Esophagus squamous epithelium (tissue), 5 donors: ENCODE measurements at places on chromosomes 6 and 20. TPM values are rescaled to one million over a fixed set of nuclear protein-coding genes. Genes with fewer than 3 reads are reported as not detected.
A peak's percentile ranks its signal among the peaks of the same experiment; 100 is the strongest.

DNA sequence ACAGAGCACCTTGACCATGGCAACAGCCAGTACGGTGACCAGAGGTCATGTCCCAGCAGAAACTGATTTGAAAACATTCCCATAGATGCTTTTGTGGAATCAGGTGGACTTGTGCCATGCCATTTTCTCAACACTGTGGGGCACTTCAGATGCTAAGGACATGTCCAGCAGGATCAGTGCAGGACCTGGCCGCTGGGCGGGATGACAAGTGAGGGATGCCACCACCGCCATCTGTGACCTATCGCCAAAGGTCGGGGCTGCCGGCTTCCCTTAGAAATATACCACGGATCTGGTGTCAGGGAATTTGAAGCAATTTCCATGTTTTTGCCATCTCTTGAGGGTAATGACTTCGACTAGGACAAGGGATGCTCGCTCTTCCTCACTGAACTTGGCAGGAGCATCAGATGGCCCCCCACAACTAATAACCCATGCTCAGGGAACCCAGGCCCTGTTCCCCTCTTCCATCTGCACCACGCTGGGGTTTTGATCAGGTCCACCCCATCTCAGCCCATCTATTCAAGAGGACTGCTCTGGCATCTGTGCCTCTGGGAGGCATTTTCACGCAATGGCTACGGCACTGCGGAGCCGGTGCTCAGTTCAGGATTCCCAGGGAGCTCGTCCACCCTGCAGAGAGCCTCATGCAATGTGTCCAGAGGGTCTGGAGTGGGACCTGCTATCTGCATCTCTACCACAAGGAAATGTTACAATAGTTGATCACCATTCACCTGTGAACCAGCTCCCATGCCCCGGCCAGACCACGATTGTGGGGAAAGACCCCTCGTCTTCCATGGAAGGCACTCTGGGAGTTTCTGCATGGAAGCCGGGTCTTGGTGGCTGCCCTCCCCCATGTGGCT lies 302.6 kb downstream of the TAF4 start:
- DNase-seq: no peak
- no peaks in the 10 kb centered on the region for H3K36me3 ChIP-seq
- no peak overlapping the region for H3K27ac ChIP-seq

The FAM162B gene
- total RNA-seq: 0.61 TPM

The TPBG gene
- total RNA-seq: 41.9 TPM

The RBM24 gene
- 0.62 TPM for total RNA-seq

The FRMD1 gene
- 0.13 TPM for total RNA-seq

The ADGRG6 gene
- total RNA-seq: 29.6 TPM

GRCh38 chr6:113936093-113936934 lies 34.6 kb downstream of the HDAC2 start:
- H3K36me3 ChIP-seq: no peaks in the 10 kb centered on the region
- no peak for DNase-seq
- H3K27ac ChIP-seq: no peak overlapping the region
- H3K4me3 ChIP-seq: no peak overlapping the region

The SYTL3 gene
- total RNA-seq: 8.0 TPM

The C6orf52 gene
- total RNA-seq: not detected

DNA sequence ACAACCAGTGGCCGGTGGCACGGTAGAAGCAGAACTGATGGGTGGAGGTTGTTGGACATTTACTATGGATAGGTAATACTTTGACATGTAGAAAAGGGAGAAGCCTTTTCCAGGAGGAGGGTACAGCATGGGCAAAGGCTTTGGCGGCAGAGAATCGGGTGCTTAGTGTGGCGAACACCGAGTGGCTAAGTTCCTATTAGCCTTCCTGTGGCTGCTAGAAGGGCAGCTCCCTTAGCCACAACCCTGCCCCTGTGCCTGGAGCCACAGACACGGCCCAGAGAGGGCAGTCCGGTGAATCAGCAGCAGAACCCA lies 37.9 kb upstream of the TGM2 start:
- H3K4me3 ChIP-seq: no peak overlapping the region
- DNase-seq: no peak
- no peaks in the 10 kb centered on the region for H3K4me1 ChIP-seq
- H3K36me3 ChIP-seq: no peaks in the 10 kb centered on the region

DNA sequence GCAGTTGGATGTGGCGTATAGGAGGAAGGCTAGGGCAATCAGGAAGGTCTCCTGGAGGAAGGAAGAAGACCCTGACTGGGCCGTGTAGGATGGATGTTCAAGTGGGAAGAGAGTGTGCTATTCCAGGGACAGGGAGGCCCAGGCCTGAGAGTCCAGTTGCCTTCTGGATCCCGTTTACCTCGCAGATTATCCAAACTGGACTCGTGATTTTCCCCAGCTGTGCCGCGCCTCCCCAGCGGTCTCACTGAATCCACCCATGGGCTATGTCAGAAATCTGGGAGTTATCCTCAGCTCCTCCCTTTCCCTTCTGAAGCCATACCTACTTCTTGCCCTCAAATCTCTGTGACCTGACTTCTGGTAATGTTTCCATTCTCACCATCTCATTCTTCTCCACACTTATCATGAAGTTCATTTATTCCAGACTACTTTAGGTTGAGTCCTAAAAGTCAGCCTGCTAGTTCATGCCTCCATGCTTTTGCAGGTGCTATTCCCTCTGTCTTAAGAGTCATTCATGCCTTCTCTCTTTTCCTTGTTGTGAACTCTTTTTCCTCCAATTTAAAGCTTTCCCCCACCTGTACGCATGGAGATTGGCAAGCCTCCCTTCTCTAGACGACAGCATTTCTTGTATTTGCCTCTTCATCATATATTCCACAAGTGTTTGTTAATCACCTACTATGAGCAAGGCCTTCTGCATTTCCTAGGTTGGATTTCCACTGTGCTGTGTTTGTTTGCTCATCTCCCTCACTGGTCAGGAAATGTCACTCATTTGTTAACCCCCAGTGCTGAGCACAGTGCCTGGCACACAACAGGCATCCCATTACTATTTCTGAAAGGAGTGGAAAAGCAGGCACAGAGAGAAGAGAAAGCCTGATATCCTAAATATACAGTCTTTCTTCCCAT lies 2.7 kb downstream of the SDCBP2 start:
- no peak for DNase-seq
- no peaks in the 10 kb centered on the region for H3K36me3 ChIP-seq
- H3K27me3 ChIP-seq: no peaks in the 10 kb centered on the region
- H3K4me3 ChIP-seq: peak overlapping the region; percentile 84

- no peaks in the 10 kb centered on the region for H3K4me1 ChIP-seq
- H3K36me3 ChIP-seq: no peaks in the 10 kb centered on the region
- no peak for DNase-seq
Observed at GRCh38 chr6:34172961-34173775, 27.3 kb upstream of the GRM4 start.

The IPCEF1 gene
- total RNA-seq: 4.8 TPM

The COL9A3 gene
- total RNA-seq: 2.2 TPM

DNA sequence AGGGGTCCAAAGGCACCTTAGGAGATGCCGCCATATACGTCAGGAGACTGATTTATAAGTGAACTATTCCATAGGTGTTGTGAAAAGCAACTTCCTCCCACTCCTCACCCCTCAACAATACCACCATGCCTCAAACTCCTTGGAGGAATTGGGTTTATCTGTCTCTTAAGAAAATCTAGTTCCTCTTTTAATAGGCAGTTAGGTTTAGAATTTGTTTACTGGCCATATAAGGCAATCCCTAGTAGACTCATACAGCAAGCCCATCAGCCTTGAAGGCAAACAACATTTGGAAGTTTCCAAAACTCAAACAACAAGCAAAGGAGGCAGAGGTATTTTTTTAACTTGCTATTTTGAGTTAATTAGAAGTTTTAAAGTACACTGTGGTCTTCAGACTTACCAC lies 66.1 kb downstream of the PRND start:
- H3K4me1 ChIP-seq: no peaks in the 10 kb centered on the region
- H3K27ac ChIP-seq: no peak overlapping the region
- H3K4me3 ChIP-seq: no peak overlapping the region
- H3K27me3 ChIP-seq: no peaks in the 10 kb centered on the region
- peaks cover 3% of the 10 kb centered on the region for H3K36me3 ChIP-seq
- no peak for DNase-seq

GRCh38 chr6:145339089-145339488 lies 396.2 kb downstream of the EPM2A start:
- no peaks in the 10 kb centered on the region for H3K27me3 ChIP-seq
- H3K27ac ChIP-seq: no peak overlapping the region
- H3K4me1 ChIP-seq: no peaks in the 10 kb centered on the region
- DNase-seq: no peak
- no peaks in the 10 kb centered on the region for H3K36me3 ChIP-seq

The OR12D3 gene
- total RNA-seq: not detected

The PHACTR2 gene
- total RNA-seq: 38.2 TPM

GRCh38 chr20:36744764-36745191 lies 1.1 kb downstream of the NDRG3 start:
- DNase-seq: no peak
- peaks cover 14% of the 10 kb centered on the region for H3K4me1 ChIP-seq
- peak overlapping the region; percentile 67 for H3K4me3 ChIP-seq
- H3K27me3 ChIP-seq: no peaks in the 10 kb centered on the region
- H3K36me3 ChIP-seq: no peaks in the 10 kb centered on the region

The SPATS1 gene
- not detected for total RNA-seq

- no peaks in the 10 kb centered on the region for H3K36me3 ChIP-seq
- no peak for DNase-seq
- no peak overlapping the region for H3K27ac ChIP-seq
- no peaks in the 10 kb centered on the region for H3K27me3 ChIP-seq
- peaks cover 10% of the 10 kb centered on the region for H3K4me1 ChIP-seq
Observed at GRCh38 chr6:85470023-85470410, 20.1 kb downstream of the NT5E start.

DNA sequence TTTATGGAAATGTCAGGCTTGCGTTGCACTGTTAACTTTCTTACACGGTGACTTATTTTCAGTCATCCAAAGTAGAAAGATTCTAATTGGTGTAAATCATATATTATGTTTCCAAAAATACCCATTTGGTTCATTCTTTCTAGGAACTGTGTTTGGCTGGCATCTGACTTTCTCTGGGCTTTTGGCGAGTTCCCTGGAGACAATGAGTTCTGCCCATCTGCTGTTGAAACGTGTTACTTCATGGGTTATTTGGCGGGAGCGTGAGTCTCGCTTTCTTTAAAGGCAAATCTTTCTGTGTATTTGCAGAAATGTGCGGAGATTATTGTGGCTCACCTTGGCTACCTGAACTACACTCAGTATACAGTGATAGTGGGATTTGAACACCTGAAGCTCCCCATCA lies 29.5 kb downstream of the TMEM181 start:
- H3K36me3 ChIP-seq: peaks cover 11% of the 10 kb centered on the region
- H3K27me3 ChIP-seq: no peaks in the 10 kb centered on the region
- no peak for DNase-seq
- no peak overlapping the region for H3K27ac ChIP-seq
- no peaks in the 10 kb centered on the region for H3K4me1 ChIP-seq

The RSPO3 gene
- total RNA-seq: 7.2 TPM

GRCh38 chr6:136783495-136784270 lies 8.6 kb downstream of the MAP3K5 start:
- H3K4me3 ChIP-seq: no peak overlapping the region
- H3K27ac ChIP-seq: peak overlapping the region; percentile 79
- H3K36me3 ChIP-seq: no peaks in the 10 kb centered on the region
- peaks cover 57% of the 10 kb centered on the region for H3K4me1 ChIP-seq

DNA sequence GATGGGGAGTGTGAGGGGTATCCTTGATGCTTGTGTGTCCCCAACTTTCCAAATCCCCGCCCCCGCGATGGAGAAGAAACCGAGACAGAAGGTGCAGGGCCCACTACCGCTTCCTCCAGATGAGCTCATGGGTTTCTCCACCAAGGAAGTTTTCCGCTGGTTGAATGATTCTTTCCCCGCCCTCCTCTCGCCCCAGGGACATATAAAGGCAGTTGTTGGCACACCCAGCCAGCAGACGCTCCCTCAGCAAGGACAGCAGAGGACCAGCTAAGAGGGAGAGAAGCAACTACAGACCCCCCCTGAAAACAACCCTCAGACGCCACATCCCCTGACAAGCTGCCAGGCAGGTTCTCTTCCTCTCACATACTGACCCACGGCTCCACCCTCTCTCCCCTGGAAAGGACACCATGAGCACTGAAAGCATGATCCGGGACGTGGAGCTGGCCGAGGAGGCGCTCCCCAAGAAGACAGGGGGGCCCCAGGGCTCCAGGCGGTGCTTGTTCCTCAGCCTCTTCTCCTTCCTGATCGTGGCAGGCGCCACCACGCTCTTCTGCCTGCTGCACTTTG lies at the start of gene TNF:
TNF (plus strand) TSS at position 231 of the 567 bp plus-strand sequence; CDS start at position 408, 177 bp downstream.
- H3K4me1 ChIP-seq: peaks cover under 1% of the 10 kb centered on the region
- no peaks in the 10 kb centered on the region for H3K36me3 ChIP-seq
- no peaks in the 10 kb centered on the region for H3K27me3 ChIP-seq
- peak within 1 kb of the TSS; percentile 57 for H3K4me3 ChIP-seq
- peak within 1 kb of the TSS; percentile 49 for H3K27ac ChIP-seq

- peak overlapping the region; percentile 44 for H3K4me3 ChIP-seq
- no peaks in the 10 kb centered on the region for H3K36me3 ChIP-seq
Observed at GRCh38 chr6:21987501-21987957, 309.3 kb downstream of the PRL start.

DNA sequence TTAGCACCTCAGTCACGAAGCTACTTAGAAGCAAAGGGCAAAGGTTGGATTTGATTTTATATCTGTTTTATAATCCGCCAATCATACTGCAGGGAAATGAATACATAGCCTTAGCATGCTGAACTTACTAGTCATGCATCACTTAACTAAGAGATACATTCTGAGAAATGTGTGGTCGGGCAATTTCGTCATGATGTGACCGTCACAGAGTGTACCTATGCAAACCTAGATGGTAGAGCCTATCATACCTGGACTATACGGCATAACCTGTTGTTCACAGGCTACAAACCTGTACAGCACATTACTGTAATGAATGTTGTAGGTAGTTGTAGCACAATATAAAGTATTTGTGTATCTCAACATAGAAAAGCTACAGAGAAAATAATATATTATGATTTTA lies 345.2 kb upstream of the RGS17 start:
- H3K4me1 ChIP-seq: no peaks in the 10 kb centered on the region
- H3K27ac ChIP-seq: no peak overlapping the region
- no peak overlapping the region for H3K4me3 ChIP-seq
- no peaks in the 10 kb centered on the region for H3K27me3 ChIP-seq
- DNase-seq: no peak

- H3K4me1 ChIP-seq: peaks cover 5% of the 10 kb centered on the region
- peaks cover 3% of the 10 kb centered on the region for H3K27me3 ChIP-seq
- peak within 1 kb of the TSS; percentile 28 for H3K4me3 ChIP-seq
Observed at GRCh38 chr6:105179244-105180065, at the start of gene POPDC3. POPDC3 (minus strand) TSS chr6:105180014; CDS start chr6:105161909, 18,105 bp downstream.

The KCNK16 gene
- not detected for total RNA-seq

GRCh38 chr6:131062241-131063027 lies 611 bp downstream of the EPB41L2 start:
- H3K27me3 ChIP-seq: no peaks in the 10 kb centered on the region
- H3K27ac ChIP-seq: peak overlapping the region; percentile 86
- peak overlapping the region; percentile 81 for H3K4me3 ChIP-seq
- peaks cover 34% of the 10 kb centered on the region for H3K4me1 ChIP-seq
- no peak for DNase-seq
- H3K36me3 ChIP-seq: no peaks in the 10 kb centered on the region

DNA sequence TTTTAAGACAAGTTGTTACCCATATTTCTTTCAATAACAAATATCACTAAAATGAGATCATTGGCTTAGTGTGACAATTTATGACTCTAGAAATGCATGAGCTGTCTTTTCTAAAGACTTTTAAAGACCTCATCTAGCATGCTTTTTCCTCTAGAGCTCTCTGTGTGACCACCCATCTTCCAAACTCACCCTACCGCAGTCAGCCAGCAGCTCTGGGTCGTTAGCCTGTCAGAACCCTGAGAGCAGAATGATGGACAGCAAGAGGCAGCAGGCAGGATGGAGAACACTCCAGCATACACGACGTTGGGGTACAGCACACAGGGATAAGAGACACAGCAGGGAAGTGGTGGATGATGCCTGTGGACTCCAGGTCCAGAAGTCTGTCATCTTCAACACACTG lies 45.1 kb upstream of the TBX18 start:
- H3K4me1 ChIP-seq: no peaks in the 10 kb centered on the region
- DNase-seq: no peak
- H3K27me3 ChIP-seq: no peaks in the 10 kb centered on the region
- no peaks in the 10 kb centered on the region for H3K36me3 ChIP-seq
- no peak overlapping the region for H3K4me3 ChIP-seq
